ENCODE measurements at places on chromosomes 6 and 20.

GRCh38 chr6:11495565-11496145 lies 41.9 kb upstream of the TMEM170B start:
- no peak for DNase-seq

GRCh38 chr6:17998442-17998841 lies 11.0 kb upstream of the KIF13A start:
- no peak for DNase-seq

GRCh38 chr6:65450451-65450850 lies 256.6 kb downstream of the EYS start:
- DNase-seq = no peak

DNA sequence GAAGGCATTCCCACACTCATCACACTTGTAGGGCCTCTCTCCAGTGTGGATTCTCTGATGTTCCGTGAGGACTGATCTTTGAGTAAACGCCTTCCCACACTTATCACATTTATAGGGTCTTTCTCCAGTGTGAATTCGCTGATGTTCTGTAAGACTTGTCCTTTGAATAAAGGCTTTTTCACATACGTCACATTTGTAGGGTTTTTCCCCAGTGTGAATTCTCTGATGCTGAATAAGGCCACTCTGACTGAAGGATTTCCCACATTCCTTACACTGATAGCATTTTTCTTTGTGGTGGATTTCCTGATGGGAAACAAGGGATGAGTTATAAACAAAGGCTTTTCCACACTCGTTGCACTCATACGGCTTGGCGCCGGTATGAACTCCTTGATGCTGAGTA lies 8.9 kb downstream of the ZSCAN12 start:
- DNase-seq = no peak

- DNase-seq = no peak
Measured at GRCh38 chr20:59939879-59940128, 301 bp downstream of the PPP1R3D start.

DNA sequence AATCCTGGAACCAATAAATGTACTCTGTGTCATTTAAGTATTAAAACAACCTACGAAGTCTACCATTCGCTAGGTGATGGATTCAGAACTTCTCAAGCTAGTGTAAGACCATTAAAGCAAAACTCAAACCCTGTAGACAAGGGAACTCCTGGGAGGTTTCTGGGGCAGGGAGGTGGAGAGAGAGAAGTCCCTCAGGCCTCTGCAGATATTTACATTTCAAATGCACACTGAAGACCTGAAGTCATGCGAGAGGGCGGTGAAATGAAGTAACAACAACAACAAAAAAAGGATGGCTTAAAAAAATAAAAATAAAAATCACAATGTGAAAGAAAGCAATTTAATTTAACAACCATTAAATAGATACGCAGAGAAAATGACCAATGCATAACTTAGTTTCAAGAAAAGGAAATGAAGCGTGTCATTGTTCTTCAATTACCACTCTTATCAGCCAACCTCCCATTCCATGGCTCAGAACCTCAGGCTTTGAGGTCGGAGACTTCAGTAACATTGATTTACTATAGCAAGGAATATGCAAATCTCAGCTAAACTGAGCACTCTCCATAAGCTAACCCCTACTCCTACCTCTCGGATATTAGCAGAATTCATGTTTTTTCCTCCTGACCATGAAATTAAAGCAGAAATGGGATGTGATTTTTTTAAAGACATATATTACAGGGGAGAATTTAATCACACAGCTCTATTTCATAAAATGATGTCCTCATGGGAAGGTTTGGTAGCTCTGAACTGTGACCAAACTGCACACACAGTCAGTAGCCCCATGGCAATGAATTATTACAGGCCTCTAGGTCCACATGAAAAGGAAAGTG lies 140.6 kb downstream of the KIF16B start:
- no peak for DNase-seq

DNA sequence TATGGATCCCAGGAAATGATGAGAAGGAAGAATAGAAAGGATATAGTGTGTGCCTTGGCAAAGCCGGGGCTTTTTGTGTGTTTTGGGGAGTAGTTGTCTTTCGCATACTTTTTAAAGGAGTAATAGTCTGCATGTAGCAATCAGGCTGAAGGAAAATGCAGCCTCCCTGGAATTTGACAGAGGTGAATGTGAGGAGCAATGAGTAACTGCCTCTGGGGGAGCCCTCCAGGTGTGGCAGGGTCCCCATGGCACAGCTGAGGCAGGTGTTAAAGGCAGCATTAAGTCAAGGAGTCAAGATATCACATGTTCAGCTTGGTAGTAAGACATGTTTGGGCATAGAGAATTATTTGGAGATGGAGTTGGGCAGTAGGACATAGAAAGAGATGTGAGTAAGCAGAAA lies 203.1 kb downstream of the C6orf118 start:
- no peak for DNase-seq

DNA sequence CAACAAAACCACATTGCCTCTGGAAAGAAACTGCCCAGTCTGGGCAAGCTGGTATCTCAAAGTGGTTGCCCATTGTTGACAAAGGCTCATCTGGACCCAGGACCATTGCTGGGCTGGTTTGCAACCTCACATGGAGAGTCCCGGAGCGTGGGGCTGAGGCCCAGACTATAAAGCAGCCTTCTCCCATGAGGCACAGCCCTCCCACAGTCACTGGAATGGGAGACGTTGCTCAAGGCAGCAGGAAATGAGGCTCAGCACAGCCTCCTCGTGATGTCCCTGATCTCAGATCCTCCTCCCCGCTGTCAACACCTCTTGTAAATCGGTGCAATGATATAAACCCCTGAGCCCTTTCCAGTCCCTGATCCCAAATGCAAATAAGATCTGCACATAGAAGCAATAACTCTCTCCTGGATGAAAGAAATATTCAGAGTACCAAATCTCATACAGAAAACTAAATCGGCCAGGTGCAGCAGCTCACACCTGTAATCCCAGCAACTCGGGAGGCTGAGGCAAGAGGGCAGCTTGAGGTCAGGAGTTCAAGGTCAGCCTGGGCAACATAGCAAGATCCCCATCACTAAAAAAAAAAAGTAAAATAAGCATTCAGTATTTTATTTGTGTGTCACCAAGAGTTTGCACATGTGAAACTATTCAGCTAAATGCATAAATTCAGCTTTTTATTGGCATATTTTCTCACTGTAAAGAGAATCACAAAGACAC lies 103.0 kb upstream of the RREB1 start:
- DNase-seq = no peak

- DNase-seq = no peak
Measured at GRCh38 chr6:150298030-150298380, 70.8 kb upstream of the IYD start.

GRCh38 chr6:54074578-54075195 lies 36.6 kb upstream of the MLIP start:
- DNase-seq = no peak

DNA sequence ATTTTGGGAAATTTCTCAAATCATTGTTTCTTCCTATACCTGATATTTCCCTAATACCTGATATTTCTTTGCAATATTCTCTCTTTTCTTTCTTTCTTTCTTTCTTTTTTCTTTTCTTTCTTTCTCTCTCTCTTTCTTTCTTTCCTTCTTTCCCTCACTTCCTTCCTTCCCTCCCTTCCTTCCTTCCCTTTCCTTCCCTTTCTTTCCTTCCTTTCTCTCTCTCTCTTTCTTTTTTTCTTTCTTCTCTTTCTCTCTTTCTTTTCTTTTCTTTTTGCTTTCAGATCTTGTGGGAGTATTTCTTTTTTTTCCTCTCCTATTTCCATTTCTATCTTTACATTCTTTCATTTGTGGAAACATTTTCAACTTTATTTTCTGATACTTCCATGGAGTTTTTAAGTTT lies 76.1 kb upstream of the ANKEF1 start:
- DNase-seq = no peak

DNA sequence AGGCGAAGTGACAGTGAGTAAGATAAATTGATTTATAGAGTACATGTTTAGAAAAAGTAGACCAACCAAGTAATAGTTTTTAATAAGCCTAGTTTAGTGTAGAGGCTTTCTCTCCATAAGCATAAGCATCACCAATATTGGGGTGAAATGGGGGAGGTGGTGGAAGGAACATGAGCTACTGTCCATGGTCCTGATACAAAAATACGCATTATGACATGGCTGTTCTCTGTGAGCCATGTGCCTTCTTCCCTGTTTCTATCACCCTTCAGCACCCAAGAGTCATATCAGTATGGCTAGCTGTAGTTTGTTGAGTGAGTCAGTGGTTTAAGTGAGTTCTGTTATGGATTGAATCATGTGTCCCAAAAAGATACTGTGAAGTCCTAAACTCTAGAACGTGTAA lies 150.8 kb downstream of the EDN1 start:
- no peak for DNase-seq

- no peak for DNase-seq
Measured at GRCh38 chr6:43740321-43740960, 29.6 kb upstream of the VEGFA start.

DNA sequence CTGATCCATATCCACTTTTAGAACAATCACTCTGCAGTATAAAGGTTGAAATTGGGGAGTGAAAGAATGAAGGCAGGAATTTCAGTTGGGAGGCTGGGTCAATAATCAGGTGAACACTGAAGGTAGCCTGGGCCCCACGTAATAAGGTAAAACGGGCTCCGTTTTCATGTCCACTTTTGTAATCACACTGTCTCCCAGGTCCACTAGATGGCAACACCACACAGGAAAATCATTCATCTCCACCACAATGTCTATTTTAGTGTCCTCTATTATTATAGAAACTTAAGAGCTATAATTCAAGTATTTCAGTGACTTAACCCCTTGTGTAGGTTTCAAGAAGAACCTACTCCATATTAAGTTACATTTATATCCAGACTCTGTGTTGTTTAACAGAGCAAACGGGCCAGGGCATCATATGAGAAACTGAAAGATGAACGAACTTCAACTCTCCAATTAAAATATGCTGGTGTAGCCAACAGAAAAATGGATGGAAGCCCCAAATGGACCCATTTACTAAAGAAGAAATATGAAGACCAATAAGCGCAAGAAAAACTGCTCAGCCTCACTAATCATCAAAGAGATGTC lies 45.9 kb upstream of the MC3R start:
- no peak for DNase-seq

- DNase-seq = no peak
Measured at GRCh38 chr20:50655311-50655880, 35.9 kb downstream of the RIPOR3 start.

- no peak for DNase-seq
Measured at GRCh38 chr6:8642131-8642530, 206.8 kb upstream of the SLC35B3 start.

GRCh38 chr20:23023621-23024177 lies 11.4 kb upstream of the SSTR4 start:
- no peak for DNase-seq

GRCh38 chr6:163958646-163959045 lies 544.1 kb downstream of the QKI start:
- no peak for DNase-seq

GRCh38 chr6:149289192-149289781 lies 28.2 kb upstream of the TAB2 start:
- DNase-seq = no peak

GRCh38 chr6:104955927-104956730 lies 778 bp upstream of the LIN28B start:
- no peak for DNase-seq

DNA sequence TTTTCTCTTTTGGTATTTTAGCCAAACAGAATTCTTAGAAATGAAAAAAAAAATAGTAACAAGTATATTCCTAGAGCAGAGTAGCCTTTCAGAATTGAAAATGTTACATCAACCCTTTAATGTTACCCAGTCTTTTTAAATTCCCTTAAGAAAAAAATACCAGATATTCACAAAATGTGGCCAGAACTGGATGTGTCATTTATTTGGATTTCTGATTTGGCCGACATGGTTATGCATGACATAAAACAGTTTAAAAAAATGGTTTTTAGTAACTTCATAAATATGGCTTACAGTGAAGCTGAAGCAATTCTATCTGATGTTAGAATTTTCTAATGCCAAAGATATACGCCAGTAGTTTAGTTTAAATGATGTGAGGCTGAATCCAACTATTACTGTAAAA lies 112.0 kb downstream of the ATXN1 start:
- no peak for DNase-seq

GRCh38 chr6:42403421-42403820 lies 48.3 kb downstream of the TRERF1 start:
- DNase-seq = no peak

DNA sequence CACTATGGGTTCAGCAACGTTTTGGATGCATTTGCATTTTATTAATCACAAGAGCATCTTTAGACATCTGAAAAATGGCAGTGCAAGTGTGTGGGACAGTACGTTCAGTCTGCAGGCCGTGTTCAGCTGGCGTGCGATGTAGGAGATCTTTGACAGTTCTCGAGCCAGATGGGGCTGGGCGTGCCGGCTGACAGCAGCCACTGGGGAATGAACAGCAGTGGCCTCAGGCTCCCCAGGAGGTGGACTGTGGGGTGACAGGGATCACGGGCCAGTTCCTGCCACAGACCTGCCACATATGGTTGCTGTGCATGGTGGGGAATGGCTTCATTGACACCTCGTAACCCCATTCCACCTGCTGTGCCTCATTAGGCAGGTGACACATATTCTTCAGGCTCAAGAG lies 16.4 kb upstream of the MLN start:
- no peak for DNase-seq

DNA sequence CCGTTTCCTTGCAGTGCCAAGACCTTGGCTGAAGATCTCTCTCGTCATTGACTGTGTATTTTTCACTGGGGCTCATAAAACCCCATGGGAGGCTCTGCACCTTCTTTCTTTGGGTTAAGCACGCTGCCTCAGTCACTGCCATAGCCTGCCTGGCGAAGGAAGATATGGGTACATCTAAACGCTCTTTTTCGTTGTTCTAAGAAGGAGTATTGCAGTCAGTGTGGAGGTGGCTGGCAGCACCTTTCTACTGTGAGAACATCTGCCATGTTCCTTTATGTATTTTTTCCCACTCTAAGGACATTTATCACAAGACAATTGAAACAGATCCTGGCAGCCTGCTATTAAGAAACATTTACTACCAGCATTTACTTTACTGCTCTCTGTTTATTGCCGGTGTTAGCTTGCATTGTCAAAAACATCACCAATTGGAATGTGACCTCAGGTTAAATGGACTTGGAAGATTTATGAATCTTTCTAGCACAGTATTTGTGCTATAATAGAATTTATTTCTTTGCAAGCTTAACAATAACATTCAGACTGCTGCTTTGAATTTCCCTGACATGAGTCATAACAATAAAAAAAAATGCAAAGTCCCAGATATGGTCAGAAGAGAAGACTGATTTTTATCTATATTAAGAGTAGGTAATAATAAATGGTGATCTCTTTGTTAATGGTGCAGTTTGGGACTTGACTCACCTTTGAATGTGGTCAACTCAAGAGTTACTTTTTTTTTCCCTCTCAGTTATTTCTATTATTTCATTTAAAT lies 62.2 kb upstream of the CLDN20 start:
- DNase-seq = no peak

GRCh38 chr6:10550764-10551163 lies 29.6 kb downstream of the GCNT2 start:
- no peak for DNase-seq

GRCh38 chr6:52739627-52740026 lies 23.6 kb downstream of the GSTA2 start:
- DNase-seq = no peak

- no peak for DNase-seq
Measured at GRCh38 chr6:154350293-154350692, 6.3 kb downstream of the IPCEF1 start.

Data from activated CD4-positive, alpha-beta T cell treated with anti-CD3 and anti-CD28 coated beads, Interleukin-2, amount 50 U/mL, for 1 hour (primary cell).